Putamen (tissue), 1 donor: ENCODE measurements at places on chromosomes 11 and 22.

DNA sequence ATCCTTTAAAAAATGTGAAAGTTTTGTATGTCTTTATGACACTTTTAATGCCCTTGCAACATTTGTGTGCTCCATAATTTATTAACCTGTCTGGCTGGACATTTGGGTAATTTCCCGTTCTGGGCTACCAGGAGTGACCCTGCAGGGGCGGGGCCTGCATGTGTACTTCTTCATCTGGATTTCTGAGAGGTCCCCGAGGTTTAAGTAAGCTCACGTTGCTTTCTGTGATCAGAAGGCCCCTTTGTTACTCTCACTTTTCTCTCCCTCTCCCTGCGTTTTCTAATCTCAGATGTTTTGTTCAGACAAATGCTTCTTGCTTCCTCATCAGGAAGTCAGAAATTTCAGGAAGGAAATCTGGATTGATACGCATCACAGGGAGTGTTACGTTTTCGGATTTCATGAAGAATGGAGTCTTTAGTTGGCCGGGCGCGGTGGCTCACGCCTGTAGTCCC is 78.9 kb upstream of the CRYBB3 start:
- no peak for DNase-seq

- no peak for DNase-seq
Measured at GRCh38 chr22:43134553-43134952, 8.6 kb downstream of the MCAT start.

DNA sequence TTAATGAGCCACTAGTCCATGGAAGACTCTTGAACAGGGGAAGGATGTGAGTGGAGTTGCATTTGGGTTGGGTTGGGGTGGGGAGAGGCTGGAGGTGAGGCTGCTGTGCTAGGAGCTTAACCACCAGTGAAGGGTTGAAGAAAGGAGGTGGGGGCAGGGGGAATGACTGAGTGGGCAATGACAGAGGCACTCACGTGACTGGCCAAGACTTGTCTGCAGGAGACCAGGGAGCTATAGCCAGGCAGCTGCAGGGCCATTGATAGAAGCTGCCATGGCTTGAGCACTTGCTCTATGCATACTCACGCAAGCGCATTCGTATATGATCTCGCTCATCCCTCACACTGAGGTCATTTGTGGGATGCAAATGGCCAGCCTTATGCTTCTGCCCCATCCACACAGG is 4.0 kb downstream of the LMO2 start:
- no peak for DNase-seq

DNA sequence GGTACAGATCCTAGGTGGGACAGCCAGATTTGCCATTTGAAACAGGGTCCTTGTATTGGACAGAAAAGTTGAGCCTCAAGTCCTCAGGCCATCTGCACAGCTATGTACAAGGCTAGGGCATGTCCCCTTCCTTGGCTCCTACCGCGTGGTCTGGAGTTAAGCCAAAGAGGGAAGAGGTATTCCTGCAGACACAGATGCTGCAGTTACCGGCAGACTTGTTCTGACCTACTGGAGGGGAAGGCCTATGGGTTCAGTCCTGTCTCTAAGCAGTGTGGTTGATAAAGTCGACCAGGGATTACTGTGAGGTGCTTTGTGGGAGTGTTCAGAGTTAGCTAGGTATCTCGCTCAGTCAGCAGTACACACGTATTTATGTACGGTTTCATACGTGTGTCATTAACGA is 180.6 kb downstream of the ADAMTS15 start:
- DNase-seq, result no peak

DNA sequence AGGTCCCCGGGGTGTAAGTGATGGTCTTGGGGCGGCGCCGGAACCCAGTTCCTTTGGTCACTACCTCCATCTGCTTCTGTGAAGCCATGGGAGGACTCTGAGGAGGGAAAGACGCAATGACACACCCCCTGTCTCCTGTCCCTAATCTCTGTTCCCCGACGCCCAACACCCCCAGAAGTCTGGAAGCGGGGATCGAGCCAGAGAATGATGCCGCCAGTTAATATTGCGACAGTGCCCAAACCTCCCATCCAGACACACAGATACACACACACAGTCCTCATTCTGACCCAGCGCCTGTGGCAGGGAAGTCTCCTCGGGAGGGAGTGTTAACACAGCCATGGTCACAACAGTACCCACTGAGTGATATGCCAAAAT is 352 bp downstream of the C22orf23 start:
- DNase-seq, result no peak

DNA sequence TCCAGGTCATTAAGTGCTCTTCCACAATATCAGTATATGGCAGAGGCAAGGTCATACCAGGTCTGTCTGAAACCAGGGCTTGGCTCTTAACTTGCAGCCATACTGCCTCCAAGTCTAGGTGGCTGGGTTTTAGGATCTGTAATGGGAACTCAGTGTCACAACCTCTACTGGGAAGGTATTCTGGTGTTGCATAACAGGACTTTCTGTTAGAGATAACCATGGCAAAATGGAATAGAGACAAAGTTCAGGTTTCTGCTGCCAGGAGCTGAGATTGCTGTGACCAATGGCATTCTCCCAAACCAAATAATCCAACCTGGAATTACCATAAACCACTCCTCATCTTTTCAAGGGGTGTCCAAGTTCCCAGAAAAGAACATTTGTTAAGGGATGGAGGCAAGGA is 6.8 kb upstream of the SAA1 start:
- no peak for DNase-seq

- DNase-seq, result no peak
Measured at GRCh38 chr11:117925198-117925925, 3.8 kb downstream of the TMPRSS13 start.

DNA sequence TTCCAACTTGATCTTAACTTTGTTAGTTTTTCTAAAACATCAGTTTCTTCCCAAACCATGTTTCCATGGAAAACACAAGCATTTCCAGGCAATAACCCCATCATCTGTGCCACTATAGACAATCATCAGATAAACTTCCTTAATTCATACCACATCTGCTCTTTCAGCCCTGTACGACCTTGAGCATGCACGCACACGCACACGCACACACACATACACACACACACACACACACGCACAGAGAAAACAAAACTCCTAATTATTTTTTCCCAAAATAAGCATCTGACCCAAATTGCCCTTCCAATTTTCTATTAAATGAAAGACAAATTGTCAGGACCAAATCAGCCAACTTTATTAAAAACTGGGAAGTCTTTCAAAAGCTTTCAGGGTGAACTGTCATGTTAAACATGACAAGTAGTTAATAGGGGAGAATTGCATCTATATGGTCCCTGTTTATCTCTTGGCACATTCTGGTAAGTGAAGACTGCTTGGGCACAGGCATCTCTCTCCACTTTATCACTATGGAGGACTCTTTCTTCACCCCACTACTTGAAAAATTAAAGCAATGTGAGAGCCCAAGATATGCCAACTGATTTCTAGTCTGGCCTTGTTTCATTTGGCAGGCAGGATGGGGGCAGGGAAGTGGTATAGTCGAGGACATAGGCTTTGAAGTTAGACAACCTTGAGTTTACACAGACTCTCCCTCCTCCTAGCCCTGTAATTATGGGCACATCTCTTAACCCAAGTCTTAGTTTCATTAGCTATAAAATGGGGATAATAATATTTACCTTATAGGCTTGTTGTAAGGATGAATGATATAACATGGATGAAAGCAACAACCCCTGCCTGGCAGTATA is 15.1 kb downstream of the ADM start:
- DNase-seq, result no peak

GRCh38 chr11:44784851-44785250 is 58.1 kb downstream of the TSPAN18 start:
- no peak for DNase-seq

DNA sequence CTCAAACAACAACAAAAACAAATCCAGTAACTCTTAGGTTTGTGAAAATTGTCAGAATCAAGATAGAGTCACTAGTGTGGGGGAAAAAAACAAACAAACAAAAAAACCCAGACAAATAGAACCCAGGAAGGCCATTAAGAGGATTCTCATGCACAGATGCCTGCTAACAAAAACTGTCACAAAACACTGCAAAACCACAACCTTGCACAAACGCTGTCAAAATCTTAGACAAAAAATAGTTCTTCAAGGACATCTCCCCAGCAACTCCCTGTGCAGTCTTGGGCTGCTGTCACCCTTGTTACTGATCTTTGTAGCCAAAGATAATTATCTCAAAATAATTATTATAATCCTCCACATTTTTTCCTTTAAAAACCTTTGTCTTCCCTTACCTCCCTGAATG is 4.6 kb upstream of the ZBED5 start:
- no peak for DNase-seq

GRCh38 chr11:32466279-32466915 is 31.1 kb upstream of the WT1 start:
- DNase-seq, result no peak

- peak; percentile 93 for DNase-seq
Measured at GRCh38 chr11:66912911-66913310, 45.3 kb downstream of the PC start.

GRCh38 chr11:128494418-128495332 is 92.7 kb downstream of the ETS1 start:
- DNase-seq, result no peak

GRCh38 chr22:41822317-41823057 is 10.4 kb upstream of the SREBF2 start:
- no peak for DNase-seq

GRCh38 chr11:36288442-36289225 is 590 bp downstream of the COMMD9 start:
- no peak for DNase-seq
